RPMI7951 (cell line): ENCODE measurements at places on chromosomes 5 and 9. TPM values are rescaled to one million over a fixed set of nuclear protein-coding genes. Genes with fewer than 3 reads are reported as not detected.
A peak's percentile ranks its signal among the peaks of the same experiment; 100 is the strongest.

LAMC3 gene
- total RNA-seq = 0.20 TPM in 1 of 2 replicates, not detected in the other

ERMP1 gene
- 21.7 and 25.2 TPM in 2 replicates for total RNA-seq

ANGPTL2 gene
- total RNA-seq = 36.3 and 47.8 TPM in 2 replicates

GRM6 gene
- total RNA-seq = not detected in 2 replicates

PTPN3 gene
- total RNA-seq = 1.6 TPM in 2 replicates

LCN12 gene
- total RNA-seq = not detected in 2 replicates

CORO2A gene
- total RNA-seq = 1.3 TPM in 2 replicates

EQTN gene
- total RNA-seq = not detected in 2 replicates

CPLANE1 gene
- 8.4 and 14.1 TPM in 2 replicates for total RNA-seq

ANXA1 gene
- 652 and 737 TPM in 2 replicates for total RNA-seq

PITX1 gene
- total RNA-seq = 0.49 TPM in 1 of 2 replicates, not detected in the other

CTXN3 gene
- not detected in 2 replicates for total RNA-seq

GRCh38 chr5:133121080-133121479 is 69.3 kb downstream of the HSPA4 start:
- DNase-seq = no peak

DNA sequence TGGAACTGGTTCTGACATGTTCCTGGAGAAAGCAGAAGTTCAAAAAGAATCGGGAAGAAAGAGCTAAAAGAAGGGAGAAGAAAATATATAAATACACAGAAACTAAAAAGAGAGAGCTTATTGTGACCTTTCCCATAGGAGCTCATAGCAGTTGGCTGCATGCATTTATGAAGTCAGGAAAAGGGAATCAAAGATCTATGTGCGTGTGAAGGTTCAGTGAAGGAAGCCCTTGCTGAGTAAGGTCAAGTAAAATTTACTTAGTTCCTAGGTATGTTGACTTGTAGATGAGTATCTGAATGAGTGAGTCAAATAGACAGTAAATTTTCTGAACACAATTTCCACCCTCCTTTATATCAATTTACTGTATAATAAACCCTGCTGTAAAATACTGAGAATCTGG is 632.5 kb downstream of the SLCO4C1 start:
- DNase-seq = no peak

DNA sequence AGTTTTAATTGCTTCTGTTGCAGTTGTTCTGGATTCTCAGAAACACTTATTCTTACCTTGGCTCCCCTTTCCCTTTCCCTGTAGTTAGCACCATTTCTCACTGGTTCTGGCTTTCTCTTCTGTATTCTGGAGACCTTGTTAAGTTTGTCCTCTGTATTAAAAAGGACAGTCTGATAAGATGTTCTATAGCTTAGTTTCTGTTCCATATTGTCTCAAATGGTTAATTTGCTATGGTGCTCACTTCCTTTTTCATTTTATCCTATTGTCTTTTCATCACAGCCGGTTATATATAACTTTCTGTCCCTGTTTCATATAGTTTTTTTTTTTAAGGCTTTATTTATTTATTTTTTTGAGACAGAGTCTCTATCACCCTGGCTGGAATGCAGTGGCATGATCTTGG is 41.4 kb upstream of the KIAA1958 start:
- DNase-seq = no peak

- no peak for DNase-seq
Measured at GRCh38 chr5:124572971-124573370, 173.5 kb downstream of the ZNF608 start.

DNA sequence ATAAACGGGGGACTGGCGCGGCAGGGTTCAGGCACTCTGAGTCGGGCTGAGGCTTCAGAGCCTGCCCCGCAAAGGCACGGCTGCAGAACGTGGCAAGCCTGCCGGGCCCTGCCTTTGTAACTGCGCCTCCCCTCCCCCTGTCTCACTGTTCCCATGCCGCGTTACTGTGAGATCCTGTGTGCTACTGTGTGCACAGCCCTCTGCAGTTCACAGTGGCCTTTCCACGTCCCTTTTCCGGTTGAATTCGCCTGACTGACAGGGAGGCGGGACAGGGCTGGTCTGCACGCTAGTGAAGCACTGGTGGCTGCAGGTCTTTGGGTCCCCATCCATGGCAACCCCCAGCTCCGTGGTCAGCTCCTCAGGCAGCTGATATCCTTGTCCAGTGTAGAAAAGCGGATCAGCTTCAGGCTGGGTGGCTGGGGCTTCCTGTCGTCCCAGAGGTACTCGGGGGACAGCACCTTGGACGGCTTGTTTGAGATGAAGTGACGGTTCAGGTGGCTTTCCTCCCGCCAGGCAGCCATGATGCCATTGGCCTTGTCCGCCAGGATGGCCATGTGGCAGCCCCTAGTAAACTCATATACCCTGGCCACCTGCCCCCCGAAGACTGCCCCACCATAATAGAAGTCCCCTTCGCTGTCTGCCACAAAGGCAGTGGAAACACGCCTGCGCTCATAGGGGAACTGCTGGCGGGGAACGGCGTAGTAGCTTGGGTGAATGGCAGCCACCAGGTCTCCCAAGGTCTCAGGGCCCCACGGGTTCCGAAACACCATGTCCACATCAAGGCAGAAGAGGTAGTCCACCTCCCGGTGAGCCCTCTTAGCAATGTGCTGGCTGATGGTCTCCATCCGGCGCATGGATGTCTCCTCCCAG is 10.3 kb downstream of the GBGT1 start:
- DNase-seq = no peak

DNA sequence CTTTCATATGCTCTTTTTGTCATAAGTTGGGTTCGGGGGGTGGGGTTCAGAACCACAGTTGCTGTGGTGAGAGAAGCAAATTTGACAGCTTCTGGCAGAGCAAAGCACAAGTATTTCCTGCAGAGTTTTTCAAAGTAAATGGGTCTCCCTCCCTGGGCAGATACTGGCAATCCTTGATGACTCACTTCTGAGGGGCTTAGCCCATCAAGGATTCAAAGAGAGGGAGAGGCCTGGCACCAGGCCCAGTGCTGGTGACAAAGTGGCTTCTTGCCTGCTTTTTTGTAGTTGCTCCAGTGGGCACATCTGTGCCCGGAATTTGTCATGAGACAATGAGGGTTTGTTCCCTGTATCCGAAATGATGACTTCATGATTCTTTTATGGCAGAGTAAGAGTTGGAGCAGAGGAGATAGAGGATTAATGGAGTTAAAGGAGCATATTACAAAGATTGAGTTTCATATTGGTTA is 46.6 kb upstream of the TNC start:
- DNase-seq = peak; percentile 93

- no peak for DNase-seq
Measured at GRCh38 chr9:92385001-92385400, 19.4 kb downstream of the OGN start.

- DNase-seq = no peak
Measured at GRCh38 chr5:110267714-110268113, 458.8 kb downstream of the TMEM232 start.

GRCh38 chr5:159181651-159182050 is 27.7 kb downstream of the RNF145 start:
- no peak for DNase-seq

- DNase-seq = peak; percentile 14
Measured at GRCh38 chr5:167573370-167574127, 717.9 kb upstream of the WWC1 start.

- no peak for DNase-seq
Measured at GRCh38 chr5:35618781-35619180, 1.1 kb downstream of the SPEF2 start.

DNA sequence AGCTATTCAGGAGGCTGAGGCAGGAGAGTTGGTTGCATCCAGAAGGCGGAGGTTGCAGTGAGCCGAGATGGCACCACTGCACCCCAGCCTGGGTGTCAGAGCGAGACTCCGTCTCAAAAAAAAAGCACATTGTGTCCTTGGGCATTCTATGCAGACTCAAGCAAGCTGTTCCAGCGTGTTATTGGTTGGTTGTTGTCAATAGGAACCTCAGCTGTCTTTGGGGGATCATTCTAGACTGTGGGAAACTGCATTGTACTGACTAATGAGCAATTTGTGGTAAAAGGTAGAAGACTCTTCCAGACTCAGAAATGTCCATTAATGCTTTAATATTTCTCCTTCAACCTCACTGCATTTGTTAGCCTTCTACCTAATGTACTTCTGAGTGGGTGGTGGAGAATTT is 379.5 kb upstream of the GRAMD2B start:
- no peak for DNase-seq

DNA sequence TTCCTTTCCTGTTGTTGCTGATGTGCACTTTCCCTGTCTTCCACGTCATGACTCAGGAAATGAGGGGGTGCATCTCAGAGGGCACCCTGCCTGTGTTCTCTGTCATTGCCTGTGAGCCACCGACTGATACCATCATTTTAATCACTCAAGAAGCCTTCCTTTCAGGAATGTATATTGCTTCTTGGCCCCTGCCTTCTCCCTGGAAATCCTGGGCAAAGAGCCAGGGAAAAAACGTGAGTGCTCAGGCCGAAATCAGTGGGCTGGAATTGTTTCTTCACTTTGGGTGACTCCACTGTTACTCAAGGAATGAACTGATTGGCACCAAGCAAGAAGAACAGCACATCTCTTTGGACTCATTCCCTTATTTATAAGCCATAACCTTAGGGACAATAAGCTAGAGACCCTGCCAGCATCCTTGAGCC is 126.1 kb downstream of the SNX18 start:
- peak; percentile 62 for DNase-seq

GRCh38 chr5:35776757-35777156 is 79.9 kb upstream of the IL7R start:
- DNase-seq = no peak

- no peak for DNase-seq
Measured at GRCh38 chr5:74402553-74402952, 238.0 kb downstream of the ENC1 start.

DNA sequence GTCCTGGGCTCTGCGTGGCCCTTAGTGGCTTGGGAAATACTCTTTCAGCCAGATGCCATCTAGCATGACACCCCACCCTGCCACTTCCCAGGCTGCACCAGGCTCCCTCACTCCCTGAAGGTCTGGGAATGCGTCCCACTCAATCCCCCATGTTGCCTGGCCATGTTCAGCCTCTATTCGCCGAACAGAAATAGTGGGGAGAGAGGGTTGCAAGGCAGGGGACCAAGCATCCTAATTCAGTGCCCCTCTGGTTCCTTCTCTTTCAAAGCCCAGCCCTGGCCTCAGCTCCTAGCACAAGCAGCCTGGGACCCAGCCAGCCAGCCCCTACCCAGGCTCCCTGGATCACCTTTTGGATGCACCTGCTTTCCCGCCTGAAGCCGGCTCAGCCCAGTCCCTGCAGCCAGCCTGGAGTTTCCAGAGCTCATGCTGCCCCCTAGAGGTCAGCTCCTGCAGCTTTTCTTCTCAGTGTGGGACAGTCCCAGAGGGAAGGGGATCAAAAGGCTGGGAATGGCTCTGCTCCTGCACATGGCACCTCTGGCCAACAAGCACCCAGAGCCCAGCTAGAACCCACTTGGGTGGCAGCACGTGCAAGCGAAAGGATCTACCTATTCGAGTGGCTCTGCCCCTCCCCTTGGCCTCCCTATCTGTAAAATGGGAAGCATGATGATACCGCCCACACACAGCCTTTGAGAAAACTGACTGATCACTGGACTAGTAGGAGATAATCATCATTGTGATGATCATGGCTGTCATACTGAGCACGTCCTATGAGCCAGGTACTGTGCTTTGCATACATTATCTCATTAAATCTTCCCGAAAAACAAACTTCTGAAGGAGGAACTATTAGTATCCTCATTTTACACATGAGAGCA is 48.7 kb upstream of the C5orf58 start:
- peak; percentile 42 for DNase-seq

DNA sequence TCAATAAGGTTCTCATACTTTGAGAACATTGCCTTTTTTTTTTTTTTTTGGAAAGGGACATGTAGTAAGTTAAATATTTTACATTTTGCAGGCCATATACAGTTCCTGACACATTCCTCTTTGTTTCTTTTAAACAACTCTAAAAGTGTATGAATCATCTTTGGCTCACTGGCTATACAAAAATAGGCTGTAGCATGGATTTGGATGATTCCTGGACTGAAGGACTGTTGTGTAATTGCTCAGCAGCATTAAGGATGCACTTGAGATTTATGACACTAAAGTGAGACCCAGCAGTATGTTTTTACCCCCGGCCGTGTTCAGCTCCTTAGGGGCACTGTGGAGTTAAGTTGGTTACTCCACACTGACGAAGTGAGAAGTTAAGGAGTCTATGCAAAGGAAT is 41.3 kb downstream of the VPS13A start:
- peak; percentile 39 for DNase-seq

GRCh38 chr5:68748101-68748500 is 345.7 kb upstream of the SLC30A5 start:
- no peak for DNase-seq

- no peak for DNase-seq
Measured at GRCh38 chr5:59992206-59992605, 98.7 kb upstream of the PDE4D start.

DNA sequence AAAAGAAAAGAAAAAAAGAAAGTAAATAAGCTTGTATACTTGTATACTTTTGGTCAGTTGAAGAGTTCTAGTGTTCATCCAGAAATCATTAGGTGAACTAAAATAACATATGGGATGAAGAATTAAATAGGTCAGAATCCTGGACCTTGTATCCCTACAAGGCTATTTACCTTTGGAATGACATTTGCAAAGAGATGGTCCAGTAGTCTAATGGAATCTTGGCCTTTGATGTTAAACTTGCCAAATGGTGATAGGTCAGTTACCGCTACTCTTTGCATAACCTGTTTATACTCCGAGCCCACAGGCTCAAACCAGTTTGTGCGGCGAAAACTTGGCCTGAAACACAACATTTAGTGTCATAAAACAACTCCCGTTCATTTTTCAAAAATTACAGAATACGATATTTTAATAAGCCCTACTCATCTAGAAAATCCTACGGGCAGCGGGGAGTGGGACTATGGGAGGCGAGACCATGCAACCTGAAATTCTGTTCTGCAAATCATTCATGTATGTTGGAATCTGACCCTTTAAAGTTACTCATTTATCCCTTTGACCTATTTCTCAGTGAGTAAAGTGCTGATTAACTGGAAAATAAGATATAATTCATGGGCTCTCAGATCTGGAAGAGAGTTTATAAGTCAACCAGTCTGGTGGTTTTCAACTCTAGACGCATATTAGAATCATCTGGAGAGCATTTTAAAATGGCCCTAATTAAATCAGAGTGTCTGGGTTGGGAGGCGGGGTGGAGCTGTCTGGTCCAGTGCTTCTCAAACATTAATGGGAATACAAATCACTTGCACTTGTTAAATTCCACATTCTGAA is 38.6 kb downstream of the DMGDH start:
- no peak for DNase-seq

DNA sequence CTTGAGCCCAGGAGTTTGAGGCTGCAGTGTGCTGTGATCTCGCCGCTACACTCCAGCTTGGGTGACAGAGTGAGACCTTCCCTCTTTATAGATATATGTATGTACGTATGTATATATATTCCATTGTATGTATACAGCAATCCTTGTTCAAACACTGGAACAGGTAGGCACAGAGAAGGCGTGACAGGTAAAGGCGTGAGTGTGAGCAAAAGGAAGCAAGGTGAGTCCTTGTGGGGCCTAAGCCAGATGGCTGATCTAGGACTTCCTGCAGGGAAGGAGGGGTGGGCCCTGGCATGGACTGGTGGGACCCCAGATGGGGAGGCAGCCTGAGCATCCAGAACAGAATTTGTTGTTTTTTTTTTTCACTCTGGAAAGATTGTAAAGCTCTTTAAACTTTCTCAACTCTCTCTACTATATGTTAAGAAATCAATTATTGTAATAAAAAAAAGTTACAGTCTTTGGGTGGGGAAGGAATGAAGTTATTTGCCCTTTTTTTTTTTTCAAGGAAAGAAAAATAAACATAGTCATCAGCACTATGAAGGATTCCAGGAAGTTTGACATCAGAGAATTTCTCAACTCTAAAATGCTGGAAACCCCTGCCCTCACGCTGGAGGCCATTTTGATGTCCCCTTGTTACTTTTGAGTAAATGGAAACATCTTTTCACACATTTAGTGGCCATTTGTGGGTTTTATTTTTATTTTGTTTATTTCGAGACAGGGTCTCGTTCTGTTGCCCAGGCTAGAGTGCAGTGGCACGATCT is 38.9 kb upstream of the STXBP1 start:
- DNase-seq = peak; percentile 52
